ENCODE measurements at places on chromosomes 3 and 15. TPM values are rescaled to one million over a fixed set of nuclear protein-coding genes. Genes with fewer than 3 reads are reported as not detected.

The ALDH1A3 gene
- polyA plus RNA-seq, result 19.5 TPM

The CCDC80 gene
- 289 TPM for polyA plus RNA-seq

The CAMK1 gene
- polyA plus RNA-seq, result 28.7 TPM

The CCDC9B gene
- 5.5 TPM for polyA plus RNA-seq

The TUSC7 gene
- polyA plus RNA-seq, result not detected

The MTFMT gene
- polyA plus RNA-seq, result 11.6 TPM

The TTLL13 gene
- 0.07 TPM for polyA plus RNA-seq

The ARL6 gene
- 5.0 TPM for polyA plus RNA-seq

GRCh38 chr3:195550723-195551122 lies 7.6 kb upstream of the PPP1R2 start:
- no peak for DNase-seq

GRCh38 chr3:134149286-134149685 lies 101.4 kb downstream of the RYK start:
- DNase-seq, result no peak

DNA sequence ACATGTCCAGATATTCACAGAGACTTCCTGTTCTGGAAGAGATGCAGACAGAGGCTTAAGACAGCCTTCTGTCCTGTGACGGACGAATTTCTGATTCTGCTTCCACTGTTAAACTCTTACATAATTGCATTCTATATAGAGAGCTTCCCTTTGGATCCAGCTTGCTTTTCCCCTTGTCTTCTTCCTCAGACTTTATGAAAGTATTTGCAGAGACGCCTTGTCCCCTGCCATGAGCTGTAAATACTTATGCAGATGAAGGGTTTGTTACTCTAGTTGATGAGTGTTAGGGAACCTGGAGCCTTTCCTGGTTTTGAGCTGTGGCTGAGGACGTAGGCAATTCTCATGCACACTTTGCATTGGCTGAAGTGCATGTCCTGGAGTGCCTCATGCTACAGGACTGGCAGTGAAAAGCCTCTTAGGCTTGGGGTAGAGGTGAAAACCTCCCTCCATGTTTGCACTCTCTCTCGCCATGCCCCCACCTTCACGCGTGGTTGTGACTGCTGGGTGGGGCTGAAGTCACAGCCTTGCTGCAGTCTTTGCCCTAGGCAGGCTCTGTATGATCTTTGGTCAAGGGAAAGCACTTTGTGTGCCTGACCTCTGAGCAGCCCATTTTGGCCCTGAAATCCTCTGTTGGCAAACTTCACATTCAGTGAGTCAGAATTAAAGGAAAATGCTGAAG lies 286.6 kb downstream of the PTPRG start:
- DNase-seq, result no peak

- peak; percentile 95 for DNase-seq
These were observed at the start of gene RNU5B-1 for GRCh38 chr15:65304381-65305149. Gene RNU5B-1 (plus strand): TSS chr15:65304677.

GRCh38 chr3:156626104-156626503 lies 48.3 kb upstream of the TIPARP start:
- DNase-seq, result no peak

DNA sequence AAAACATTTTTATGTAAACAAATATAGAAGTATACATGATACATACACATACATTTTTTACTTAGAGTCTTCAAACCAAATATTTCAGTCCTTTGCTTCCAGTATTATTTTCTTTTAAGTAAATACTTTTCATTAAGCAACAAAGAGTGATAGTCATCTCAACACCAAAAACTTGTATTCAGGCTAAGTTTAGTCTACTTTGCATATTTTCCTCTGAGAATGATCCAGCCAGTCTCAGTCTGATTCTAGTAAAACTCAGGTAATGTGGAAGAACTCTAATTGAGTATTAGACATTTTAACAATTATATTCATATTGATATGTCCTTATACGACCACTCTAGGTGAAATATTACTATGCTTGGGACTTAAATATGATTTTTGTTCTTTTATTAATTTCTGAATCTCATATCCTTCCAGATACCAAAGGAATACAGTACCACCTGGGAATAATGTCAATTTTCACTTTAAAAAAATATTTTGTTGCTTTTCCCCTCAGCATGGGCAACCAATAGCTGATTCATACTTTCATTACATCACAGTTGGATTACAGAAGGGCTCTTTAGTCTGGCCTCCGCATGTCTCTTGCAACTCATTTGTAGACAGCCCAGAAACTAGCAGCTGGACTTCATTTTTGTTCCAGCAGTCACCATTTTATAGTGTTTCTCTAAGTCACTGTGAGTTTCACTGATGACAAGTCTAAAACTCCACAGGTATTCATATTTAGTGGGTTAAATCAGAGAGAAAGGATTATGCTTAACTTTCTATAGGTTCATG lies 390.4 kb downstream of the ZBTB20 start:
- no peak for DNase-seq

GRCh38 chr3:101182734-101183133 lies 137.6 kb downstream of the IMPG2 start:
- DNase-seq, result no peak

DNA sequence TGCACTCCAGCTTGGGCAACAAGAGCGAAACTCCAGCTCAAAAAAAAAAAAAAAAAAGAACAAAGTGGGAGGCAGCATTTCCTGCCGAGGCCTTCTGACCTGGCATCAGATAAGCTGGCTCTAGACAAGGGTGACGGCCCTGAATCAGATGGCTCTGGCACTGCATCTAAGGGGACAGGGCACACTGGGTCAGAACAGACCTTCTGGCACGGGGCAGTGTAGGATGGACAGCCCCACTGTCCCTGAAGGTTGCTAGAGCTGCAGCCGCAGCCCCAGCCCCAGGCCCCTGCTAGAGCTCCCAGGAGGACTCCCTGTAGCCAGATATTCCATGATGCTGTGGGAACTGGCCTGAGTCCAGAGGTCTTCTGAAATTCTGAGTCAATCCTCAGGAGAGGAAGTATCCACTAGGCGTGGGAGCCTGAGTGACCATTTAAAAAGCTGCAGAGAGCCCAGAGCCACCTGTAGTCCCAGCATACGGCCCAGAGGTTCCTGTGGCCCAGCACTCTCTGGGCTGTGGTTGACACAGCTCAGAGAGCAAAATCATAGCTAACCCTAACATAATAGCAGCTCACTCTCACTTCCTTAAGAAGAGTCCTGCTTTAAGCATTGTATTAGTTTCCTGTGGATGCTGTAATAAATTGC lies 69.2 kb upstream of the MFGE8 start:
- no peak for DNase-seq

GRCh38 chr3:155640098-155640497 lies 104.8 kb downstream of the PLCH1 start:
- no peak for DNase-seq

DNA sequence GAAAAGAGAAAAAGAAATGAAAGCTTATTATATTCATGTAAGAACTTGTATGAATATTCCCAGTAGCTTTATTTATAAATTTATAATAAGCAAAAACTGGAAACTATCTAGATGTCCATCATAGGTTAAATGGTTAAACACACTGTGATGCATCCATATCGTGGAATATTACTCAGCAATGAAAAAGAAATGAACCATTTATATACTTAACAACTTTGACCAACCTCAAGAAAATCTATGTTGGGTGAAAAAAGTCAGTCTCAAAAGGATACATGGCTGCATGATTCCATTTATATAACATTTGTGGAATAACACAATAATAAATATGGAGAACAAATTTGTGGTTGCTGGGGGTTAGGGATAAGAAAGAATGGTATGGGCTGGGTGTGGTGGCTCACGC lies 713.0 kb upstream of the SGO1 start:
- no peak for DNase-seq

Data from AG04450 (cell line).